ENCODE measurements at places on chromosomes 2 and 18. TPM values are rescaled to one million over a fixed set of nuclear protein-coding genes. Genes with fewer than 3 reads are reported as not detected.

Gene HDHD2
- total RNA-seq, result 18.2 TPM

Gene LRRTM4
- total RNA-seq, result not detected

Gene IL1B
- total RNA-seq, result 41.0 TPM

Gene FEV
- not detected for total RNA-seq

Gene HOXD12
- total RNA-seq, result not detected

Gene KCNJ3
- not detected for total RNA-seq

Gene B4GALT6
- total RNA-seq, result 2.4 TPM

Gene MAPRE3
- 2.8 TPM for total RNA-seq

Gene NEB
- total RNA-seq, result 0.90 TPM
